ENCODE measurements at places on chromosomes 6 and 20. TPM values are rescaled to one million over a fixed set of nuclear protein-coding genes. Genes with fewer than 3 reads are reported as not detected.

The MATN4 gene
- not detected for total RNA-seq

DNA sequence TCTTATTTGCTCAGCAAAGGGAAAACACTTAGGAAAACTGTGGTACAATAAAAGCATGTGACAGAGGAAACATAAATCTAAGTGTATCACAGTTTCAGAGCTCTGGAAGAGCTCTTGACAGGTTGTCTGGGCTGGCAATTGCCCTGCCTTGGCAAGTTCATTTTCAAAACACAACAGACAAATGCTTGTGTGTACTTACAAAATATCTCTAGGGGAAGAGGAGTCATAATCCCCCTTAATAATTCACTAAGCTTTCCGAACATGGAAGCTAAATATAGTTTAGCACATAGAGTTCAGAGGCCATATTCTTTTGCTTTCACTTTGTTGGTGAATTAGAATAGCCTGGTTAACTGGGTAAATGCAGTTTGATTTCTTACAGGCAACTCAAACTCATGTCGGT is 211.6 kb upstream of the THEMIS start:
- no peak for DNase-seq

DNA sequence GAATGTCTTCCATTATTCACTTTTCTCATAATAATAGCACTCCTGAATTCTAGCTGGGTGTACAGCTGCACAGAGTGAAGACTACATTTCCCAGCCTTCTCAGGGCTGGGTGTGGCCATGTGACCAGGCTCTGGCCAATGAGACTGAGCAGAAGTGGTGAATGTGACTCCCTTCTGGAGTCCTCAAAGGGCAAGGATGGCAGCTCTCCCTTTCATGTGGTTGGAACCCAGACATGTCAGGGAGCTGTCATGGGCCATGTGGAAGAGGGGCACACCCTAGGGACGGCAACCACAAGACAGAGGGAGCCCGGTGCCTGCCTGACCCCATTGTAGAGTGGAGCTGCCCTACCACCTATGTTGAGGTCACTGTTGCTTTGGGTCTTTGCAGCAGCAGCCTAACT is 312.8 kb upstream of the SULF2 start:
- DNase-seq = no peak

DNA sequence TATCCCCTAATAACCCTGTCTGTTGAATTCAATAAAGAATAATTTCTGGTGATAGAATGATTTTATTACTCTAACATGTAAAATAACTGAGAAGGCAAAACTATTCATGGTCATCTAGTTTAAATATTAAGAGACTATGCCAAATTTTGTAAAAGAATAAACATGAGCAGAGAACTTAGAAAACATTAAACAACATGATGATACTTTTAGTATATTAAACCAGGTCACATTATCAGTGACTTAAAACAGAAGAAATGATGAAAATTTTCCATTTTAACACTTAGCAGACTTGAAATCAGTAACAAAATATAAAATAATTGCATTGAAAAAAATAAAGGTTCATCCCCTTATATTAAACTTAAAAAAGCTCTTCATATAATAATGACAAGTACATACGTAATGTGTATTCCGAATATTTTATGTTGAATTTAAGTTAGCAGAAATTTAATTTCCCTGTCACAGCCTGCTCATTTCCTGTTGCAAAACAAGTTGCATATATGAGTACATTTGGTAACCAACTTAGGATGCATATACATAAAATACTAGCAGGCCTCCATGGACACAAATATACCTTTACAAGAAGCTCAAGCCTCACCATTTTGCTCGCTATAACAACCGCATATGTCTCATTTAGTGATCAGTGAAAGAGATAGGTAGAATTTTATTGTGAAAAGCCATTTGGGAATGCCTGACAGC is 40.6 kb downstream of the DTNBP1 start:
- no peak for DNase-seq

- DNase-seq = no peak
Observed at GRCh38 chr20:35004749-35005462, 49.2 kb downstream of the MYH7B start.

The SLPI gene
- not detected for total RNA-seq

GRCh38 chr20:48131581-48131980 is 346.3 kb upstream of the SULF2 start:
- DNase-seq = no peak

The CALHM5 gene
- total RNA-seq = not detected

The SNX3 gene
- 186 TPM for total RNA-seq

DNA sequence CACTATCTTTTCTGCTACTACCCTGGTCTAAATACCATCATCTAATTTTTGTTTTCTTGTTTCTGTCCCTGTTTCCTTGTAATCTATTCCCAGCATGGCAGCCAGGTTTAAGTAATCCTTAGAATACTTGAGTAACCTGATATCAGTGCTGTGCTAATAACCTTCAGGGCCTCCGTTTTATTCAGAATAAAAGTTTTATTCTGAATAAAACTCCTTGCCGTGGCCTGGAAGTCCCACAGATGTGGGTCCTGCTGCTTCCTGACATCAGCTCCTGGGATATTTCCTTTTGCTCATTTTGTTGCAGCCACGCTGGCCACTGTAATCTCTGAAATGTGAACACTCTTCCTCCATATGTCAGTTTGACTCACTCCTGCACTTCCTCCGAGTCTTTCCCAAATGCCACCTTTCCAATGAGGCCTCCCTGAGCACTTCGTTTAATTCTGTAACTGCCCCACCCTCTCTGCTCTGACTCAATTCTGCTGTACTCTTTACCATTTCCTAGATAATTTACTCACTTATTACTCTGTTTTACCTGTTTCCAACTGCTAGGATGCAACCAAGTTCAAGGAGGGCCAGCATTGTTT is 114.0 kb upstream of the FOXA2 start:
- no peak for DNase-seq

GRCh38 chr6:112237595-112237994 is 16.8 kb downstream of the LAMA4 start:
- DNase-seq = peak; percentile 98

The CTCFL gene
- total RNA-seq = 0.09 TPM

- DNase-seq = peak; percentile 50
Observed at GRCh38 chr6:44057238-44057930, 69.9 kb downstream of the MRPL14 start.

DNA sequence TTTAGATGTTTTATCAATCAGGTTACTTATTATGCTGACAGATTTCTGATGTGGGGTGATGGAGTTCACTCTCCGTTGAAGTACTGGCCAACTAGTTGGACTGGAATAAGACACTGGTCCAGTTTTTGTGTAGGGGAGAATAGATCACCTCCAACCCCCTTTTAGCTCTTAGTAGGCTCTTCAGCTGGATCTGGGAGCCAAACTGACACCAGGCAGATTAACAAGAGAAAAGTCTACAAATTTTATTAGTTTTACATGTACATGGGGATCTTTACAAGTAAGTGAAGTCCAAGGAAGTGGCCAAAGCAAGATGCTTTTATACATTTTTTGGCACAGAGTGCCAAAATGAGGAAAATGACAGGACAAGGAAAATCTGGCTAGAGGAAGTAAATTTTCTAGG is 107.1 kb downstream of the UBE3D start:
- no peak for DNase-seq

DNA sequence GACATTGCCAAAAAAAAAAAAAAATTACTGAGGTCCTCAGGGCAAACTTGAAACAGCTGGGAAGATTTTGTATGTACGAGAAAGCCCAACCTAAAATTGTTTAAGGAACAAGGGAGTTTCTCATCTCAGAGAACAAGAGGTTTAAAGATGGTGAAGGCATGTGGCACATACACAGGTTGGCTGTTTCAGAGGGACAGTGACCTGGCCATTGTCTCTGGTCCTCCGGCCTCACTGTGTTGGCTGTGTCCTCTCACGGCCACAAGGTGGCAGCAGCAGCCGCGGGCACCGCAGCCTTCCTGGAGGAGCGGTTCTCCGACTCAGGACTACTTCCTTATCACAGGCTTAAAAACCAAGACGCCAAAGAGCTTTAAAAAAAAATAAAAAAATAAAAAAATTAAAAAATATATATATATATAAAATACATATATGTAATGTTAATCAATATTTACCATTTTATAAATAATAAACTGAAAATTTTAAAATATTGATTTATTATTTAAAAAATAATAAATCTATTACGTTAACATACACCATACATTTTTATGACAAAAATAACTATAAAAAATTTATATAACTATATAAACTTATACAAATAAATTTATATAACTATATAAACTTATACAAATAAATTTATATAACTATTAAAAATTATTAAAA is 52.8 kb downstream of the GTF2H5 start:
- DNase-seq = peak; percentile 86

- DNase-seq = no peak
Observed at GRCh38 chr20:34004227-34004626, 10.5 kb downstream of the RALY start.

- DNase-seq = no peak
Observed at GRCh38 chr6:51339728-51340127, 521.1 kb downstream of the TFAP2B start.

DNA sequence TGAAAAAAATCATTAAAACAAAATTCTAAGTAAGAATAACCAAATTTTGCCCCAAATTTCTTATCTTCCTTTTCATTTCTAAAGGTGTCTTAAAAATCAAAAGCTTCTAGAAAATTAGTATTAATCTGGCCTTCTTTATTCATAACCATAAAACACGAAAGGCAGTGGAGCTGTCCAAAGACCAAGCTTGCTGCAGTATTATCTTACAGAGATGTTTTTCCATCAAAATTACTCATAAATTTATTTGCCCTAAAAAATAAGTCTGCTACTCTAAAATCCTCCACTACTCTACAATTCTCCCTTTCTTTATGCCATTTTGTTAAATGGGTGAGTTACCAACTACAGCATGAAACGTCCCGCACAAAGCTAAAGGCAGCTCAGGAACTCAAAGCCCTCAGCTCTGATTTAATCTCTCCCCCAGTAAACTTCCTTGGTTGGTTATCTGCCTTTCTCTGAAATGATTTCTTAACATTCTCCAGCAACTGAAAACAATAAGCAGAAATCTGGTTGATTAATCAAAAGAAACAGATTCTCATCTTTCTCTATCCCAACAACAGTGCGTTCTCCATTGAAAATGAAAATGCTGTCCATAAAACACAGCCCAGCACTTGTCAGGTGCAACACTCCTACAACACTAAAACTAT is 2.1 kb downstream of the USP49 start:
- DNase-seq = no peak

DNA sequence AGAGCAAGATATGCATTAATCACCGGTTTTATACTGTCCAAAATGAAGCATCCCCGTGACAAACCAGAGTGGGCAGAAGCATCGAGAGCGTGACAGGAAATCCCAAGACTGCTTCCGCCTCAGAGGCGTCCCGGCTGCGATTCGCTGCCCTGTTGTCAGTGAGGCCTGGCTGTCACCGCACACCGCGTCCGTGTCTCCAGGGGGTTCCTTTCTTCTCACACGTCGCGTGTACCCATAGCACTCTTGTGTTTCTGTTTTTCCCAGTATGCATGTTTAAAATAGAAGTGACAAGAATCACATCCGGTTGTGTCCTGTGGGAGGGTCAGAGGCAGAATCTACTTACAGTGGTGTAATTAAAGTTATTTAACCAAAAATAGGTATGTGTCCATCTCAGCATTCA is 8.3 kb upstream of the ADRM1 start:
- DNase-seq = no peak

- no peak for DNase-seq
Observed at GRCh38 chr6:89708316-89708715, 69.8 kb upstream of the LYRM2 start.

The MAFB gene
- total RNA-seq = 2.0 TPM

DNA sequence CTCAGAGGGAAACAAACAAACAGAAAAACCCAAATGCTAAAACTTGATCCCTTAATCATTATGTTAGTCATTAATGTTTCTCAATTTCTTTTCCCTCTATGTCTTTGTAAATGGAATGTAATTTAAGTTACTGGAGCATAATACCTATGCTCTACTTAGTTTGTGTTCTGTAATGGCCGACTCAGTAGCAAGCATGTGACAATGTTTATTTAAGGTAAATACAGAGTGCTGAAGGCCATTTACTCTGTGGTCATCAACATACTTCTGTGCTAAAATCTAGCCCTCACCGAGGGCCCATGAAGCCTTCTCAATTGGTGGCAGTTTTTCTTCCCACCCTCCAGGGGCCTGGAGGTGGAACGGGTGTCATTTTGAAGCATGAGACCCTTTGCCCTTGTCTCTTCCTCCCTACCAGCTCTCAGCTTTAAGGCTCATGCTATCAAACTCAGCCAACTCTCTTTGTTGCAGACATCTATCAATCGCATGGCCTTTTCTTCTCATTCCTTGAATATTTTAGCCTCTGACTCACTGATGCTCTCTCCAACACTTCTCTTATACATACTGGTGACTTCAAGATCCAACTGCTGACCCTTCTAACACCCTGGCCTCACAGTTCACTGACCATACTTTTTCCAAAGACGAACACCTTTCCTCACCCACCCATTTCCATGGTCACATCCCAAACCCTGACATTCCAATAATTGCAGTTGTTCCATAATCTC is 48.2 kb downstream of the STX7 start:
- no peak for DNase-seq

Measured in cardiac muscle cell (in vitro differentiated cells and primary cell).